ENCODE measurements at places on chromosomes 7 and 10.

DNA sequence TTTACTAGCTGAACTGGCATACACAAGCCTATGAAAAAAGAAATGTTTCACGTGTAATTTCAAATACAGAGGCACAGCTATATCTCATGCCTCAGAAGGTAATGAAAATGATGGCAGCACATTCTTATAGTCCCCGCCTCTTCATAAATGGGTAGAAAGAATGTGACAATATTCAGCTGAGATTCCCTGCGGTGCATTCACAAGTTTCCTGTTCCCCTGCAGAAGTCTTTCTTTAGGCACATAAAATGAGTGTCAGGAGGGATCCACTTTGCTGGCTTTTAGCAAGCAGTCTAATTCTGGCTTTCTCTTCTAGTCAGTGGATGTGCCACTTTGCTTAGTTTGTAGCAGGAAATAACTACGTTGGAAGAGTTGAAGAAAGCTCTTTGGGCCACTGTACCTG lies 56.1 kb downstream of the DGKB start:
- DNase-seq, result no peak

- no peak for DNase-seq
Measured at GRCh38 chr7:20350518-20350951, 19.8 kb downstream of the ITGB8 start.

DNA sequence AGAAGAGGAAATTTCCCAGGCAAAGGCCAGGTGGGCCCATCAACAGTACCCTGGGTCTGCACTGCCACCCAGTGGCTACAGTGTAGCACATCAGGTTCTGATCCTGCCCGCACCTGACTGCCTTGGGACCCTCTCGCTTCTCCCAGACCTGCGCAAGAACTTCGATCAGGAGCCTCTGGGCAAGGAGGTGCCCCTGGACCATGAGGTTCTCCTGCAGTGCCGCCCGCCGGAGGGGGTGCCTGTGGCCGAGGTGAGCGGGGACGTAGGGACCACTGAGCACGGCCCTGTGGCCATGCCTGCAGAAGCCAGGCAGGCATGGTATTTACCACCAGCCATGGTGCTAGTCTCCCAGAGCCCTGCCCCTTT lies 33.9 kb upstream of the SLC29A3 start:
- no peak for DNase-seq

DNA sequence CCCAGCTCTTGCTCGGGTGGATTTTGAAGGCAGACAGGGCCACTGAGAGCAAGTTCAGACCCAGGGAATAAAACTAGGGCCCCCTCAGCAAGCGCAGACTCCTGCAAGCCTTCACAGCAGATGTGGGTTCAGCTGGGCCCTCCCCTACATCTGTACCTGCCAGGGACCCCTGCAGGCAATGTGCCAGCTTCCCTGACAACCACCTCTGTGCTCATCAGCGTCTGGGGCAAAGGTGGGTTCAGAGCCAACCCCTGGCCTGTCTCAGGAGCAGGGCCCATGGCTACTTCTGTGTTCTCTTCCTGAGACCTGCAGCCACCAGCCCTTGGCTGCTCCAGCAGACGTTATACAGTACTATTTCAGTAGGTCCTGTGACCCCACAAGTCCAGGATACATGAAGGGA lies 189.5 kb downstream of the DIP2C start:
- no peak for DNase-seq

GRCh38 chr10:83678850-83679249 lies 460.5 kb upstream of the GHITM start:
- no peak for DNase-seq

GRCh38 chr7:115740043-115740442 lies 290.5 kb downstream of the TFEC start:
- DNase-seq, result no peak

DNA sequence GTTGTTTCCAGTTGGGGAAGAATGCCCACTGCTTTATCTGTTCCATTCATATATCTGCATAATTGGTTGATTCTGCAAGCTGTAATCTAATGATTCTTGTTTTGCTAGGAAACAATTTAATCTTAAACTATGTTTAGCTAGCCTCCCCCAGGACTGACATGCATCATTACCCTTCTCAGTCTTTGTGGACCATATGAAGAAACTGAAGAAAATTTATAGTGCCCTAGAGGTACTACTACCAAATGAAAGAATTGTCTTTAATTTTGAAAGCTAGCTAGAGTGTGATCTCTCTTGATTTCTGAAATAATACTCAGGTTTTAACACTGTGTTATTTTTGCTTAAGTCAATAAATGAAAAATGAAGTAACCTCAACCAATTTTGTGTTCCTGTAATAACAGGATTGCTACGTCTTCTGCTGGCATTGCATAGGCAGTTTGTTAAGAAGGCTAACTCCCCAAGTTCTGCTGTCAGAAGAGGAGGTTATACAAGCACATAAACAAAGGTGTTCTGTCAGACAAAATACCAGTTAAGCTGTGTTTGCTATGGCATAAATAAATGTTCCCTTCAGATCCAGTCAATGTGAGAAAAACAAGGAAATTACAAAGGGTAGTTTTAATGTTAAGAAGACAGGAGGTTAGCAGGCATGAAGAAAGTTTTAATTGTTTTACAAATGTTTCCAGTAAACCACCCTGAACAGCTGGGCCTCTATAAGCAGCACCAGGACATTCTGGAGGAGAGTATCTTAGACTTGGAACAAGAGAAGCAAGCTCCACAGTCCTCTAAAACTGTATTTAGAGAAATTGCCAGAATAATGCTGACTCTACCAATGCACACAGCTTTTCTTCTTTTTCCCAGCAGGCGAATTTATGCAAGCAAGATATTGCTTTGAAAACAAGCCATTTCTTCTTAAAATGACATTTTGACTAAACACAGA lies 90.3 kb upstream of the CTTNBP2 start:
- DNase-seq, result no peak

- no peak for DNase-seq
Measured at GRCh38 chr10:35506741-35507140, 98.4 kb upstream of the GJD4 start.

DNA sequence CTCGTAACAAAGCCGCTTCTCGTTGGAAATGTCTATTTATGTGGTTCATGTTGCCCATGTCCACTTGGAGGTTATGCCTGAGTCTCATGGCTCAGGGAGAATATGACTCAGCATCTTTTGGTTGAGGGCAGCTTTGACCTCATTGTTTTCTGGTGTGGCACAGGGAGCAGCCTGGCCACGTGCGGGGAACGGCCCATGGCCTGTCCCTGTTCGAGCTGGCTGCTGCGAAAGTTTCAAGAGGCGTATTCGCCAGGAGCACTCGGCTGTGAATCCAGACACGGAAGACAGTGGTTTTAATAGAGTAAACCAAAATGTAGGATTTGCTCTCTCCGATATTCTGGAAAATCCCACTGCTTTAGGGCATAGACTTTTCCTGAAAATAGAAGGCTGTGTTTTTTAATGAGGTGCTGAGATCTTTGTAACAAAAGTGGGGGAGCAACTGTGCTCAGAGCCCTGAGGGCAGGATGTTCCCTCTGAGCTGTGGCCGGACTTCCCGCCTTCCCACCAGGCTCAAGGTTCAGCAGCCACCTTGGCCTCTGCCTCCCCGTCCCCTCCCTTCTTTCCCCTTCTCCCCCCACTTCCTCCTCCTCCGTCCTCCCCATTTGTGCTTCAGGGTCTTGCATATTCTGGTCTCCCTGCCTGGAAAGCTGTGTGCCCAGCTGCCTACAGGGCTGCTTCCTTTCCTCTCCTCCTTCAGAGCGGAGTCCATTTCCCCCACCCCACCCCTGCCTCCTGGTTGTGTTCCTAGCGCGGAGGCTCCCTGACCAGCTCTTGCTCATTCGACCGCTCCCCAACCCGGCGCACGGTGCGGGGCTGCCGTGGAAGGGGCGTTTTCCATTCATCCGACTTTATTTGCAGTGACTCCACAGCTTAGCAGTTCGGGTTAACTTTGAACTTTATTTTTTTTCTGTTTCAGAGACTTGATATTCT lies 642.0 kb downstream of the SDK1 start:
- no peak for DNase-seq

DNA sequence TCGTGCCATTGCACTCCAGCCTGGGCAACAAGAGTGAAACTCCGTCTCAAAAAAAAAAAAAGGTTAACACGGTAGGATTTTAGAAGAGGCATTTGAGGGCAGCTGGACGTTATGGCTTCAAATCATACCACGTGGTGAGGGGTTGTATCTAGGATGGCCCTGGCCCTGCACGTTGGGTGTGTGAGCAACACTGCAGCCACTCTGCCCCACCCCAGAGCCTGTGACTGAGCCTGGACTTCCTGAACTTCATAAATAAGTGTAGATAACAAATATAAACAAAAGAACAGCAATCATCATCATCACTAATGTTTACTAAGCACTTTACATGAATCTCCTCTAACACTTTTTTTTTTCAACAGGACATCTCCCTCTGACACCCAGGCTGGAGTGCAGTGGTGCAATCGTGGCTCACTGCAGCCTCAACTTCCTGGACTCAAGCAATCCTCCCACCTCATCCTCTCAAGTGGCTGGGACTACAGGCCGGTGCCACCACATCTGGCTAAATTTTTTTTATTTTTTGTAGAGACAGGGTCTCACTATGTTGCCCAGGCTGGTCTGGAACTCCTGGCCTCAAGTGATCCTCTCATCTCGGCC lies 169.5 kb upstream of the FRMD4A start:
- DNase-seq, result no peak

GRCh38 chr7:107194052-107194451 lies 25.2 kb downstream of the HBP1 start:
- DNase-seq, result no peak

GRCh38 chr7:106110238-106110560 lies 1.9 kb downstream of the SYPL1 start:
- DNase-seq, result no peak

Measured in right renal cortex interstitium (tissue), 3 donors.